ENCODE measurements at places on chromosomes 3 and 15. TPM values are rescaled to one million over a fixed set of nuclear protein-coding genes. Genes with fewer than 3 reads are reported as not detected.

Gene CLDN16
- 0.75 TPM for total RNA-seq

Gene TM4SF1
- total RNA-seq: 21.5 TPM

Gene MYH15
- total RNA-seq: 0.05 TPM

Gene MUC4
- not detected for total RNA-seq

Gene FBXW12
- total RNA-seq: not detected

Gene KNG1
- total RNA-seq: 918 TPM

Gene FAM3D
- total RNA-seq: not detected

Gene DNAH12
- 0.08 TPM for total RNA-seq

Gene AGBL1
- total RNA-seq: not detected

Gene SPESP1
- 2.0 TPM for total RNA-seq

GRCh38 chr3:101635345-101635744, 41.6 kb downstream of the ZBTB11 start:
- H3K27me3 ChIP-seq: no peaks in the 10 kb centered on the region
- H3K27ac ChIP-seq: no peak overlapping the region
- no peaks in the 10 kb centered on the region for H3K36me3 ChIP-seq
- no peaks in the 10 kb centered on the region for H3K4me1 ChIP-seq
- H3K4me3 ChIP-seq: no peak overlapping the region

- no peaks in the 10 kb centered on the region for H3K27me3 ChIP-seq
- DNase-seq: no peak
- H3K4me1 ChIP-seq: no peaks in the 10 kb centered on the region
- no peak overlapping the region for H3K27ac ChIP-seq
- H3K36me3 ChIP-seq: no peaks in the 10 kb centered on the region
- H3K4me3 ChIP-seq: no peak overlapping the region
These were observed 379.3 kb upstream of the CBLB start for GRCh38 chr3:106247902-106248684.

DNA sequence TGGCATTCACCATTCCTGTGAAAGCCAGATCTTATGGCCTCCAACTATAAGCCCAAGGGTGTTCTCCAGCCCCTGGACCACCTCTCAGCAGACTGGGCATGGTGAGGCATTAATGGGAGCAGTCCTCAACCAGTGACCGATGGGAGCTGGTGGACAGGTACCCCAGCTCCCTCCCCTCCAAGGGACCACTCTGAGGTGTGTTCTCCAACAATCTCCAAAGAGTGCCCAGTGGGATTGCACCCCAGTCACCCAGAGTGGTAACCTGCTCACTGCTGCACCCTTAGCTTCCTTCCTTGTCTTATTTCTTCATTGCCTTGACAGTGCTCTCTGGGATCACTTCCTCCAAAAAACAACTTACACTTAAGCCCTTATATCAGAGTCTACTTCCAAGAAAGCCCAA, 8.2 kb upstream of the ITGA11 start:
- H3K36me3 ChIP-seq: no peaks in the 10 kb centered on the region
- H3K4me1 ChIP-seq: no peaks in the 10 kb centered on the region
- no peak overlapping the region for H3K4me3 ChIP-seq
- no peak overlapping the region for H3K27ac ChIP-seq
- peaks cover 6% of the 10 kb centered on the region for H3K27me3 ChIP-seq
- no peak for DNase-seq

- no peak overlapping the region for H3K27ac ChIP-seq
- H3K36me3 ChIP-seq: no peaks in the 10 kb centered on the region
- H3K4me1 ChIP-seq: no peaks in the 10 kb centered on the region
- DNase-seq: no peak
These were observed 138.7 kb upstream of the SNTN start for GRCh38 chr3:63513791-63514190.

DNA sequence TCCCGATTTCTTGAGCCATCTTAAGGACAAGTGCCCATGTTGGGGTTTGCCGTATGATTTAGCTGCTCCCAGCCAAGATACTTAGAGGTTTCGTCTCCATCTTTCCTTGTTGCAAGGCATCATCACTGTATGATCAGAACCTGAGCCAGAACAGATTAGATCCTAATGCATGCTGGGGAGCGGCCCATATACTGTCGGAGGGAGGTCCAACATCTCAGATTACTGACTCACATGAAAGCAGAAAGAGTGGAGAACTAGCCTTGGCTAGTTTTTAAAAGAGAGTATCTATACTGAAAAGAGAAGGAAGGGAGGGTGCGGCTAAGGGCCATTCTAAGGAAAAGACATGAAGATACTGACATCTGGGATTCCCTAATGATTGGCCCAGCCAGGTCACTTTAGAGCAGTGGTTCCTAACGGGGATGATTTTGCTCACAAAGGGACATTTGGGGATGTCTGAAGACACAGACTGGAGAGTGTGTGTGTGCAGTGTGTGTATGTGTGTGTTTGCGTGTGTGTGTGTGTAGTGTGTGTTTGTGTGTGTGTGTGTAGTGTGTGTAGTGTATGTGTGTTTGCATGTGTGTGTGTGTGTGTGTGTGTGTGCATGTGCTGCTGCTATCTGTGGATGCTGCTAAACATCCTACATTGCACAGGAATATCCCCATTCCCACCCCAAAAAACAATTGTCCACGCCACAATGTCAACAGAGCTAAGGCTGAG, 12.3 kb upstream of the LYSMD4 start:
- H3K4me3 ChIP-seq: no peak overlapping the region
- H3K36me3 ChIP-seq: no peaks in the 10 kb centered on the region
- DNase-seq: no peak
- peaks cover 2% of the 10 kb centered on the region for H3K4me1 ChIP-seq
- no peaks in the 10 kb centered on the region for H3K27me3 ChIP-seq
- no peak overlapping the region for H3K27ac ChIP-seq

- peak; percentile 38 for DNase-seq
- no peaks in the 10 kb centered on the region for H3K36me3 ChIP-seq
- H3K27ac ChIP-seq: no peak overlapping the region
- H3K4me3 ChIP-seq: no peak overlapping the region
- peaks cover 11% of the 10 kb centered on the region for H3K4me1 ChIP-seq
These were observed 274.7 kb upstream of the CTNNB1 start for GRCh38 chr3:40924559-40925141.

GRCh38 chr3:160427832-160428424, 21.7 kb downstream of the TRIM59 start:
- no peak overlapping the region for H3K4me3 ChIP-seq
- H3K27ac ChIP-seq: no peak overlapping the region
- DNase-seq: no peak
- no peaks in the 10 kb centered on the region for H3K27me3 ChIP-seq
- H3K36me3 ChIP-seq: peaks cover 24% of the 10 kb centered on the region
- H3K4me1 ChIP-seq: no peaks in the 10 kb centered on the region

DNA sequence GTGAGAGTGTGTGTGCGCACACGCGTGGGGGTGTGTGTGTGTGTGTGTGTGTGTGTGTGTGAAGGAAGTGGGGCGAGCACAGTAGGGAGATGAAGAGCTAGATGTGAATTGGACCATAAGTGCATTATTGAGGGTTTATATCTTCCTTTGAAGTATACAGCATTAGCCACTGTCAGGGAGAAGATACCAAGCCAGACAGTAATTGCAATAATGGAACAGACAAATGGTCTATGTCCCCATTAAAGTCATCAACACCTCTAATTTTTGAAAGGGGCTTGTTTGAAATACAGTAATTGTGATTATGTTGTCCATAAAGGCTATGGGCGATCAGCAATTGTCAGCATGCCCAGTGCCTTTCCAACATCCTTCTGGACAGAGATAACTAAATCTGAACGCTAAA, 429.2 kb upstream of the NR2F2 start:
- no peaks in the 10 kb centered on the region for H3K36me3 ChIP-seq
- no peaks in the 10 kb centered on the region for H3K27me3 ChIP-seq
- no peak for DNase-seq

DNA sequence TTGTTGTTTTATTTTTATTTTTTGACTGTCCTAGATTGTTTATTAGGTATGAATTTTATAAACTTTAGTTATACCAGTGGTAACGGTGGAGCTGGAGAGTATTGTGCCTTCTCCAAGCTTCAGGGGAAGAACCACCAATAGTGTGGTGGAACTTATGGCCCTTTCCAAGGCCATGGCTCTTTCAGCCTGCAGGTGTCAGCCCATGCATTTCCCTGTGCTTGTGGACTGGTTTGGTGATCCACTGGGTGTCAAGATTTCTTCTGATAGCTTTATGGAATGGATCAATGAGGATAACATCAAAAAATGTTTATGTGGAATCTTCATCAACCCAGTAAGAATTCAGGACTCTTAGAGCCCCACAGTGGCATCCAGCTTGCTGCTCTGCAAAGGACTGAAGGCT, 19.2 kb upstream of the SCAMP5 start:
- H3K4me3 ChIP-seq: no peak overlapping the region
- no peaks in the 10 kb centered on the region for H3K36me3 ChIP-seq
- no peaks in the 10 kb centered on the region for H3K27me3 ChIP-seq
- DNase-seq: no peak

GRCh38 chr3:31086148-31086547, 191.7 kb upstream of the GADL1 start:
- H3K36me3 ChIP-seq: no peaks in the 10 kb centered on the region
- DNase-seq: no peak
- H3K4me1 ChIP-seq: no peaks in the 10 kb centered on the region
- no peak overlapping the region for H3K4me3 ChIP-seq
- no peak overlapping the region for H3K27ac ChIP-seq

DNA sequence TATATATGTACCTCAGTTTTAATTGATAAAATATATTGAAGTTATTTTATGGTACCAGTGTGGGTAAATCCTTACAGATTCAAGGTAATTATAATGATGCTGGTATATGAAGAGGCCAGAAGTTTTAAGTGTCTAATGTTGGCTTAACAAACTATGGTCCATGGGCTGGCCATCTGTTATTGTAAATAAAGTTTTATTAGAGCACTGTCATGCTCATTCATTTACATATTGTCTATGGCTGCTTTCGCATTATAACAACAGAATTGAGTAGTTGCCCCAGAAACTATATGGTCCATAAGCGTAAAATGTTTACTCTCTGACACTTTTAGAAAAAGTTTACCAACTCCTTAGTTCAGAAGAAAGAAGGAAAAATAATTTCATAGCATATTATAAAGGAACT, 67.9 kb downstream of the MEF2A start:
- H3K36me3 ChIP-seq: no peaks in the 10 kb centered on the region
- no peak for DNase-seq
- peaks cover 6% of the 10 kb centered on the region for H3K4me1 ChIP-seq

- no peaks in the 10 kb centered on the region for H3K27me3 ChIP-seq
- no peaks in the 10 kb centered on the region for H3K4me1 ChIP-seq
- H3K27ac ChIP-seq: no peak overlapping the region
- no peaks in the 10 kb centered on the region for H3K36me3 ChIP-seq
- no peak for DNase-seq
These were observed 28.9 kb upstream of the ZNF385D start for GRCh38 chr3:21779909-21780308.

DNA sequence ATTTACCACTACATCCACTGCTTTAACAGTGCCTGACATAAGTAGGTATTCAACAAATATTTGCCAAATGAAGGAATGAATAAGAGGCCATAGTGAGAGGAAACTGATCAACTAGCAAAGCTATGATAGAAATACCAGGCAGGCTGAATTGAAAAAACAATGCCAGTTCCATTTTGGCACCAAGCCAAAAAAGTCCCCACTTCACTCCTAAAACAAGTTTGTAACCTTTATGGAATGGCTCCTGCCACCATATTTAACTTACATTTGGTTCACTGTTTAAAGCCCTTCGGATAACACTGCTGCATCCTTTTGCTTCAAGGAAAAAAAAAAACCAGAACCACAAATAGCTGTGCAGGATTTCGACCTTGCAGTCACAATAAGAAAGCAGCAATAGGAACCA, 166.1 kb downstream of the FRMD5 start:
- no peak overlapping the region for H3K27ac ChIP-seq
- no peak overlapping the region for H3K4me3 ChIP-seq
- no peaks in the 10 kb centered on the region for H3K27me3 ChIP-seq
- H3K4me1 ChIP-seq: no peaks in the 10 kb centered on the region

DNA sequence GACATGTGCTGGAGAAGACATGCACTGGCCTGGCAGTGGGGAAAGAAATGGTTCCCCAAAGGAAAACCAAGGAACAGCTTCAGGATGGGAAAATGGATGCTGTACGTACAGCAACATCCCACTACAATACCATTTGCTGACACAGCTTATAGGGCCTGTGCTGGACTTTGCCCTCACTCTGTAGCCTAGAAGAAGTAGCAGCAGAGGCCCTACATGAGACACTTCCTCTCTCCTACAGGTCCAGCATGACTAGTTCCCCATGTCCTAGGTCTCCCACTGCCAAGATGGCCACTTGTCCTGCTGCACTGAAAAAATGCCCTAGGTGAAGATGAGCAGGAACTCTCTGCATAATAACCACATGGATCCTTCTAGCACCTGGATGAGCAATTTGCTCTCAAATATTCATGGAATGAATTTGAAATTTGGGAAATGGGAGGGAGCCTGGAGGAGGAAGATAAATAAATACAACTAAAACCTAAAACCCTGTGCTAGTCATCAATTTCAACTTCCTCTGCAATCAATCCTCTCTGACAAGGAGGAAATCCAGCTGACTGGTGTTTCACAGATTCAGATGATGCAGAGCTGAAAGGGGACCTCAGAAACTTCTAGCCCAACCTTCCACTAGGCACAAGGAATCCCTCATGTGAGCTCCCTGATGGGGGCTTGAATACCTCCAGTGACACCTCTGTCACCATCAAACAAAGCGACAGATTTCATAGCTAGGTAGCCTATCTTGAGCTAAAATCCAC, 514.3 kb upstream of the PPP2R3A start:
- no peaks in the 10 kb centered on the region for H3K36me3 ChIP-seq
- no peak overlapping the region for H3K4me3 ChIP-seq
- H3K27me3 ChIP-seq: no peaks in the 10 kb centered on the region
- H3K27ac ChIP-seq: no peak overlapping the region
- H3K4me1 ChIP-seq: no peaks in the 10 kb centered on the region

GRCh38 chr15:85137489-85138168, 156.0 kb downstream of the PDE8A start:
- H3K36me3 ChIP-seq: peaks cover 28% of the 10 kb centered on the region
- no peak overlapping the region for H3K27ac ChIP-seq
- no peak overlapping the region for H3K4me3 ChIP-seq
- H3K4me1 ChIP-seq: no peaks in the 10 kb centered on the region

DNA sequence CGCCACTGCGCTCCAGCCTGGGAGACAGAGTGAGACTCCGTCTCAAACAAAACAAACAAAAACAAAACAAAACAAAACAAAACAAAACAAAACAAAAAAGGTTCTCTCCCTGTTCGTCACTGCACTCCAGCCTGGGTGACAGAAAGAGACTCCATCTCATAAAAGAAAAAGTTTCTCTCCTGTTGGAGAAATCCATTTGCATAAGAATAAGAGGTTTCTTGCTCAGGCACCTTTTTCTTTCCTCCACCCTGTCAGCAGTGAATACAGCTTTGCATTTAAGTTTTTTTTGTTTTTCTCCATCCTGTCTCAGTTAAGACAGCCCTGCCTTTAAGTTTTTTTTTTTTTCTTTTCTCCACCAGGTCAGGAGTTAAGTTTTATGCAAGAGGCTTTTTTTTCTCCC, 109.5 kb downstream of the DPH6 start:
- no peaks in the 10 kb centered on the region for H3K4me1 ChIP-seq
- DNase-seq: no peak
- H3K27ac ChIP-seq: no peak overlapping the region
- H3K27me3 ChIP-seq: no peaks in the 10 kb centered on the region

Measured in liver (tissue), 10 donors.